ENCODE measurements at places on chromosomes 11 and 22. TPM values are rescaled to one million over a fixed set of nuclear protein-coding genes. Genes with fewer than 3 reads are reported as not detected.

DNA sequence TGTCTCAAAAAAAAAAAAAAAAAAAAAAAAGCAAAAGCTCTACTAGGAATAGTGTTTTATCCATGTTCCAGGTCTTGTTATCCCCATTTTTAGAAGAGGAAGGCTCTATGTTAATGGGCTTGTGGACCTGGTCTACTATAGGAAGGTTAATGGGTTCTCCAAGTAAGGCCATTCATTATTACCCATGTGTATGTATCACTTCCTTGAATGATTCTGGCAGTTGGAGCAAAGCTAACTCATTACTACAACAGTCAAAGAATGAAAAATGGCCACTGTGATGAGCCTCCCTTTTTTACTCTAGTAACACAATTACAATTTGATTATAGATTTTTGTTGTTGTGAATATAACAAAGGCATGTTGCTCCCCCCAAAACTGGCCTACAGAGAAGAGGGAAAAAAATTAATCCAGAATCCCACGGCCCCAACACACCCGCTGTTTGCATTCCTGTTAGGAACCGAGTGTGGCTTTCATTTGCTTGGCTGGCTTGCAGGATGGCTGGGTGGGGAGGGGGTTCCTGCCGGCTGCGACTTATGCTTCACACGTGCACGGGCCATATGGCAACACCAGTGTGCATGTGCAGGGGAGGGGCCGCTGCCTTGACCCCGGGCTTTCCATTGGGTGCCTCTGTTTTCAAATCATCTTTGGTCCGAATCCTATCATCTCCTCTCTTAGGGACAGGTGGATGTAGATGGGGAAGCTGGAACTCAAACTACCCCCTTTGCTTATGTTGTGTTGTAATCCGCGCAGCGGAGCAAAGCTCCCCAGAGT lies 148.8 kb downstream of the HIPK3 start:
- no peak for DNase-seq

- DNase-seq = no peak
These were observed 85.7 kb downstream of the SNX19 start for GRCh38 chr11:130830566-130830965.

DNA sequence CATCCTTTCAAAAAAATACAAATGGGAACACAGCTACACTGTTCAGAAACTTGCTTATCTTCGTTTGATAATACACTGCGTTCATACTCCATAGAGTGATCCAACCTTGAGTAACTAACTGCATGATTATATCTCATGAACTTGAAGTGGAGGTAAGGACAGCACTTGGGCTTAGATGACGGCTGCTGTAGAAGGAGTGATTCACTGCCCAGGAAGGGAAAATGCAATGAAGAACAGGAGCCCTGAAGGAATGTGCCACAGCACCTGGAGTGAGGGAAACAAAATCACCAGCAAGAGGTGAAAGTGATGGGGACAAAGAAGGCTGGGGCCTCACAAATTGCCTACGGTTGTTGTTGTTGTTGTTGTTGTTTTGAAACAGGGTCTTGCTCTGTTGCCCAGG lies 44.1 kb upstream of the SC5D start:
- DNase-seq = no peak

- DNase-seq = no peak
These were observed 26.6 kb downstream of the EMID1 start for GRCh38 chr22:29231971-29232959.

GRCh38 chr22:45577746-45578523 lies 75.3 kb downstream of the FBLN1 start:
- DNase-seq = peak; percentile 66

DNA sequence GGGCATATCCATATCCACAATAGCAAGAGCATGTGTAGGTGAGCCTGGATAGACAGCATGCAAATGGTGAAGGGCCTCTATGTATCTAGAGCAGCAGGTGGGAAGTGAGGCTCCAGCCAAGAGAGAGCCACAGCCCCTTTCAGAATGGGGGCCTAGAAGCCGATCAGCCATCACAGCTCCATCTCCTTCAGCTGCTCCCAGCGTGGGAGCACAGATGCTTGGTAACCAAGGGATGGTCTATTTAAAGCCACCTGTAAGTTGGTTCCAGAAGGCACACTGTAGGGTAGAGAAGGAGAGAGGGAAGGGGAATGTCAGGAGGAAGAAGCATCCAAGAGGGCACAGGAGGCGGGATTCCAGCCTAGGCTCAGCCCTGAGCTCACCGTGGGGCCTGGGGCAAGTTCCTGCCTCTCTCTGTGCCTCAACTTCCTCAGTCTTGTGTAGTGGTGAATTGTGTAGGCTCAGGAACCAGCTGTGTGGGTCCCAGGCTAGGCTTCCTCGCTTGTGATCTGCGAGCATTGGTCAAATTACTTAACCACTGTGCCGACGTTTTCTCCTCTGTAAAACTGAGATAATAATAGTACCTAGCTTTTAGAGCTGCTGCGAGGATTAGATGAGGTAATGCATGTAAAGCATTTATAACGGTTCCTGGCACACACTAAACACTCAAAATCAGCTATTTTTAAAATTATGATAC lies 122.9 kb upstream of the NAV2 start:
- no peak for DNase-seq

- no peak for DNase-seq
These were observed 125.8 kb downstream of the DDX10 start for GRCh38 chr11:108790501-108791299.

DNA sequence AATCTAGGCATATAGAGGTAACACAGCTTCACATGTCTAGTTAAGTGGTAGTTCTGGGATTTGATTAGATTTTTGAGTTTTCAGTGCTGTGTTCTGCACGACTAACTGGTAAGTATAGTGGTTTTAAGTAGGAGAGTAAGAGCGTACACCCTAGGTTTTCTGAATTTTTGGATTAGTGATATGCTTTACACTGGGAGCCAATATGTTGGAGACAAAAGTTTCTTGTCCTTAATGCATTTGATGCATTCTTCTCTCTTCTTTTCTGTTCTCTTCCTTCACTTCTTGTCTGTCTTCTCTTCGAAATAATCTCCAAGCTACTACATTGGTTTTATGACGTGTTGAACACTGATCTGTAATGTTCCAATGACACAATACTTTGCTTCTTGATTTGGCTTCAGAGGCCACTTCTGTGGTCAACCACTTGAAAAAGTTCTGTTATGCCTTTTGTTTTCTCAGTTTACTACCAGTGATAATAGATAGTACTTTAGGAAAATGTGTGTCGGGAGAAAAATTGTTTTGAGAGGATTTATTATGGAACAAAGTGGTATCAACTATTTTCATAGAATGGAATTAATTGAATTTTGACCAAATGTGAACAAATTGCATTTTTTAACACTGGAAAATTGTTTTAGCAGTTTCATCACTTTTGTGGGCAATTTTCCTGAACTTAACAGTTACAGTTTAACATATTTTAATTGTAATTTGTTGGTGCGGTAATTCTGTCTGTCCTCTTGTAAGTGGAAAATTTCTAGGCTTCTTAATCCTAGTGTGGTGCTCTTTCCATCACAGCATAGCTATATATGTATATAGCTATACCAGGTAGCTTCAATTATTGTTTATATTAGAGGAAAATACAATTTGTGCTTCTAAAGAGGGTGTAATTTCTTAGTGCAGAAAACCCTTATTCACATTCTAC lies 2.6 kb downstream of the PDE3B start:
- no peak for DNase-seq

DNA sequence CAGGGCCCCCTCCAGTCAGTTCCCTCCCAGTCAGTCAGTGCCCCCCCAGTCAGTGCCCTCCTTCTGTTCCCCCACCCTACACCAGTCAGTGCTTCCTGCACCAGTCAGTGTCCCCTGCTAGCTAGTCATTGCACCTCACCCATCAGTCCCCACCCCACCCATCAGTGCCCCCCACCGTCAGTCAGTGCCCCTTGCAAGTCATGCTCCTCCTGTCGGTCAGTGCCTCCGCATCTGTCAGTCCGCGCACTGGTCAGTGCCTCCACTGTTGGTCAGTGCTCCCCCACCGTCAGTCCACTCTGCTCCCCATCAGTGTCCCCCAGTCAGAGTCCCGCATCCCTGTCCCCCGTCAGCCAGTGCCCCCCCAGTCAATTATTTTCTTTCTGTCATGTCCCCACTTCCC lies 3.3 kb downstream of the PPP6R2 start:
- DNase-seq = no peak

- DNase-seq = no peak
These were observed 14.9 kb upstream of the PDGFB start for GRCh38 chr22:39259666-39260065.

DNA sequence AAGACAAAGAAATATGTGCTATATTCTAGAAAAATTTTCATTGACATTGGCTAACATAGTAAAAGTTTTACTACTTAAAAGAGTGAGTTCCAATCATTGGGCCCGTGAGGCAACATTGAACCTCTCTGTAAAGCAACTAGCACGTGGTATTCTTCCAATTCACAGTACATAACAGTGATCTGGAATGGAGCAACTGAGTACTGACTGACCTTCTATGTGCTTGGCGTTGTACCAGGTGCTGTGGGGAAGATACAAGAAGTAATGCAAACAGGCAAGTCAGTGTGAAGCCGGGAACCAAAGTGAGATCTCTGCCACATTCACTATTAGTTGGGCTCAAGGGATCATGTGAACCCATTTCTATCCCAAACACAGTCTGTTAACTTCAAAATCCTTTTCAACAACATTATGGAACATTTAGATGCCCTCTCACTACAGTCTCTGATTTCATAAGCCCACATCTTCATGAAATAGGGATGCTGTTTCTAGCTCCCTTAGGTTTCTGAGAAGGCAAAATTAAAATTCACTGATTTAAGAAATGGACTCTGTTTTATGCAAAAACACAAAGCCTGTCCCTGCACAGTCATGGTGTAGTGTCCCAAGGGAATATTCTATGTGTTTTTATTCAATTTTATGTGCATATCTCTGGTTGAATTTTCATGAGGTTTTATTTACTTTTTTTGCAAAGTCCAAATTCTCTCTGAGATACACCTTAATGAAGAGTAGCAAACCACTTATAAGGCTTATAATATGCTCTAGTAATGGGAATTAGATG lies 61.8 kb upstream of the NCAM1 start:
- no peak for DNase-seq

DNA sequence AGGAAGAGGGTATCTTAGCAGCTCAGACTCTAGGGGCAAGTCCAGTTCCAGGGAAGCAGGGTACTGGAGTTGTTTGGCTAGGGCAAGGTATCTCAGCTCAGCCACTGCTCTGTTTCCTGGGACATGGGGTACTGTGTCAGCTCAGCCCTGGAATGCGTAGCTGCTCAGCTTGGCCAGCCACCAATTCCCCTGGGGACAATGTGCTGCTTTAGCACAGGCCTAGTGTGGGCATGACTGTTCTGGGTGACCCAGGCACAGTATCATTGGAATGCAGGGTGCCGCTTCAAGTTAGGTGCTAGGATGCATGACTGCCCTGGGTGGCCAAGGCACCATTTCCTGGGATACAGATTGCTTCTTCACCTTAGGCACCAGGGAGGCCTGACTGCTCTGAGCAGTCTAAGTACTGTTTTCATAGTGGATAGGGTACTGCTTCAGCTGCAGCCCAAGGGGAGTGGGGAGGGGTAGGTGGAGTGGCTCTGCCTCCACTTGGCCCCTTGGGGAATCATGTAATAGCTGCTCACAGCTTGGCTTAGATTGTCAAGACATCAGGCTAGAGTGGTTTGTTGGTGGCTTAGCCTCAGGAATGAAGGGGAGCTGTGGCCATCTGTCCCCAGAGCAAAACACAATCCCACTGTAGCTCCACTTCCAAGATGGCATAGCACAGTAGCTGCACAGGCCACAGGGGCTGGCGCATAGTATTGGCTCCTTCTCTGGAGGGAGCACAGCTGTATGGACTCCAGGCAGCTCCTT lies 36.0 kb downstream of the MADD start:
- DNase-seq = no peak

GRCh38 chr22:19868773-19869471 lies 14.2 kb upstream of the GNB1L start:
- no peak for DNase-seq

DNA sequence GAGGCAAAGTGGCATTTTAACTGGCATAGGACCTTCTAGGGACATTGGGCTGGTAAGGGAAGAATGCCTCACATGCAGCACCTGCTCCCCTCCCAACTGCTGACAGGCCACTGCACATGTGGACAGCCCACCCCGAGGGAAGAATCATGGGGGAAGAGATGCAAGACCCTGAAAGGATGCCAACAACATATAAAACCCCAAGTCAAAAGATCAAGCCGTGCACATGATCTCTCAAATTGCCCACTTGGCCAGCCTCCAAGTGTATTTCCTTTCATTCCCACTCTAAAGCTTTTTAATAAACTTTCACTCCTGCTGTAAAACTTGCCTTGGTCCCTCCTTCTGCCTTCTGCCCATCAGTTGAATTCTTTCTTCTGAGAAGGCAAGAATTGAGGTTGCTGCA lies 947.8 kb upstream of the CCDC90B start:
- no peak for DNase-seq

DNA sequence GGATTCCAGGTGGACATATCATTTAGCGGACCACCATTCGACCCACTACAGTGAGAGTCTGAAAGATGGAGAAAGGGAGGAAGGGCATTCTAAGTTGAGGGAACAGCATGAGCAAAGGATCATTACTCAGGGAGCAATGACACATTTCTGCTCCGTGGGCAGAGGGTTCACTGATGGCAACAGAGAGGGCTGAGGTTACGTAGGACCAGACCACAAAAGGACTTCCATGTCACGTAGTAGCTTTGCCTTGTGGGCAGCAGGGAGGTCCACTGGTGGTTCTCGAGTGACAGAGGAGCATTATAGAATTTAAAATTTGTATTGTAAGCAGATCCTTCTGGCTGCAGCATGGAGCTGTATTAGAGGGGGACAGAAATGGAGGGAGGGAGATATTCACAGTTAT lies 109.7 kb upstream of the NAV2 start:
- DNase-seq = no peak

GRCh38 chr11:83836883-83837654 lies 550.9 kb upstream of the CCDC90B start:
- DNase-seq = peak; percentile 44

DNA sequence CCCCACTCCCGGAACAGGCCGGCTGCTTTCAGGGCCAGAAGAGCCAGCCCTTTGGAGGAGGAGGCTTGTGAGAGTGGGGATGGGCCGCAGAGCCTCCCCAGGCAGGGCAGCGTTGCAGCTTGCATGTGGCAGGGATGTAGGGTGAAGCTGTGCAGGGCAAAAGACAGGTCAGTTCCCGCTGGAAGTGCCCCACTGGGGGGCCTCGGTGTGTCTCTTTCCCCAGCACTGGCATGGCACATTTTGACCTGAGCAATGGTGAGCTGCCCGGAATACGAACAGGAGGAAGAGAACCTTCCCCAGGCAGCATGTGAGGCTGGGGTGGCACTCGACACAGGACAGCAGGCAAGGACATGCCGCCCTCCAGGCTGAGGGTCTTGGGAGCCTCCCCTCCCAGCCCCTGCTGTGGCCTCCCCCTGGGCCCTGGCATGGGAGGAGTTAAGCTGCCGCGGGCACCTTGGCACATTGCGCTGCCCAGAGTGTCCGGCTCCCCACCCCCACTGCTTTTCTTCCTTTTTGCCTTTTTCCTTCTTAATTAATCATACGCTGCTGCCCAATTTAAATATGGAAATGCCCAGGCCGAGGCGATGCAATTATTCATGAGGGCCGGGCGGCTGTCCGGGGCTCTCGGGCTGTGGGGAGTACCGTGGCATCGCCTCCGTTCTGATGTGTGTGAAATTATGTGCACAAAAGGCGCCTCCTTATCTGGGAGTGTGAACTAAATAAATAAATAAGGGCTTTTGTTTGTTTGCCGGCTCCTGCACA lies 76.0 kb upstream of the WNT7B start:
- no peak for DNase-seq

ART5 gene
- not detected for total RNA-seq

DRAP1 gene
- total RNA-seq = 62.4 TPM

IL18BP gene
- 2.4 TPM for total RNA-seq

HSCB gene
- total RNA-seq = 14.6 TPM

OR2AG1 gene
- total RNA-seq = not detected

TALDO1 gene
- 383 TPM for total RNA-seq

ELMOD1 gene
- not detected for total RNA-seq

CKAP5 gene
- 93.7 TPM for total RNA-seq

OR5P2 gene
- total RNA-seq = not detected

NAV2 gene
- total RNA-seq = 15.6 TPM
